ENCODE measurements at places on chromosomes 4 and X.

DNA sequence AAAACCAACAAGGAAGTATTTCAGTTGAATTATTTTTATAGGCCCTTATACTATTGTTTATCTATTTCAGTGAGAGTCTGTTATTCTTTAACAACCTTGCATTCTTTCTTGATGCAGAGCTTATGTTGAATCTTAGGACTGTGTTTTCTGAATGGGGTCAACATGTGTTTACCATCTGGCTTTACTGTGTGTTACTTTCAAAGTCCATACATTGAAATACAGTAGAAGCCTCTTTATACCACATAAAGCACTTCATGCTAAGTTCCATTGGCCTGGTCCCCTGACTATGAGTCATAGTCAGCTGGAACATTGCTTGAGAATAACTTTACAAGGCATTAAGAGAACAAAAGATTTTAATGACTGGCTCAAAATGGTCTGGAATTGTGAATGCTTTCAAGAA, 152.6 kb downstream of the GASK1B start:
- peak; percentile 69 for DNase-seq

- peak; percentile 18 for DNase-seq
Measured at GRCh38 chr4:66328803-66329574, 658.7 kb upstream of the EPHA5 start.

- DNase-seq: peak; percentile 22
Measured at GRCh38 chr4:162056990-162057389, 106.8 kb downstream of the FSTL5 start.

DNA sequence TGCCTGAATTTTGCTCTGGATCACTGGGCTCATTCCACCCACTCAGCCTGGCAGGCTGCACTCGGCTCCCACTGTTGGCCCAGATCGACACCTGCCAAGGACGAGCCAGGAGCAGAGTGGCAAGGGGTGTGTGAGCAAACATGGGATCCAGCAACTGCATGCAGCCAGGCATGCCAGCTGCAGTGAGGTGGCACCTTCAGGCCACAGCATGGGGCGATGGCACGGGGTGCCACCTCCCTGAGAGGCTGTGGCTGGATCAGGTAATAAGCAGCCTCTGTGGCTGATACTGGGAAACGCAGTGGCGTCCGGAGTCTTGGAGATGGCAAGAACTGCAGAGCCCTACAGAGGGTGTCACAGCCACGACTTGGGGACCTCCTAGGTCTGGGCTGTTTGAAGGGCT, 244.5 kb upstream of the FSTL5 start:
- DNase-seq: no peak

- no peak for DNase-seq
Measured at GRCh38 chr4:99610605-99611175, 36.1 kb downstream of the MTTP start.

- no peak for DNase-seq
Measured at GRCh38 chrX:110087485-110088356, 84.8 kb downstream of the TMEM164 start.

- DNase-seq: no peak
Measured at GRCh38 chr4:11506194-11506593, 77.5 kb upstream of the HS3ST1 start.

DNA sequence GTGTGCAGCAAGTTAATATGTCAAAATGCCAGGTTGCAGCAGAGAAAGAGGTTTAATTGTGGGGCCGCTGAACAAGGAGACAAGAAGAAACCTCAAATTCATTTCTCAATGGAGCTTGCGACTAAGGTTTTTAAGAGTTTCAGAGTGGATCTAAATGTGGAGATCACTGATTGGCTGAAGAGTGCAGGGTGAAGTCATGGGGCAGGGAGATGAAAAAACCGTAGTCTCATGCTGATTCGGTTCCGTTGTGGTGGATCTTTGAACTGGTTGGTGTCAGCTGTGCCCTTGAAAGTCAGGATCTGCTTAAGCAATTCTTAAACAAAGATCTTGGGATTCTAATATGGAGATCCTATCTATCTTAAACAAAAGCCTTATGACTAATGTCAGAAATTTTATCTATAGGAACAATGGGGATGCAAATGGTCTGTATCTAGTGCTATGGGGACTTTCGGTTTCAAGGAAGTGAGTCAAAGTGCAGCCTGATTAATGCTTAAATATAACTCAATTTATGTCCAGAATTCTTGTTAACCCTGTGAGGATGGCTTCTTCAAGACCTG, 173.9 kb upstream of the CENPE start:
- DNase-seq: no peak

DNA sequence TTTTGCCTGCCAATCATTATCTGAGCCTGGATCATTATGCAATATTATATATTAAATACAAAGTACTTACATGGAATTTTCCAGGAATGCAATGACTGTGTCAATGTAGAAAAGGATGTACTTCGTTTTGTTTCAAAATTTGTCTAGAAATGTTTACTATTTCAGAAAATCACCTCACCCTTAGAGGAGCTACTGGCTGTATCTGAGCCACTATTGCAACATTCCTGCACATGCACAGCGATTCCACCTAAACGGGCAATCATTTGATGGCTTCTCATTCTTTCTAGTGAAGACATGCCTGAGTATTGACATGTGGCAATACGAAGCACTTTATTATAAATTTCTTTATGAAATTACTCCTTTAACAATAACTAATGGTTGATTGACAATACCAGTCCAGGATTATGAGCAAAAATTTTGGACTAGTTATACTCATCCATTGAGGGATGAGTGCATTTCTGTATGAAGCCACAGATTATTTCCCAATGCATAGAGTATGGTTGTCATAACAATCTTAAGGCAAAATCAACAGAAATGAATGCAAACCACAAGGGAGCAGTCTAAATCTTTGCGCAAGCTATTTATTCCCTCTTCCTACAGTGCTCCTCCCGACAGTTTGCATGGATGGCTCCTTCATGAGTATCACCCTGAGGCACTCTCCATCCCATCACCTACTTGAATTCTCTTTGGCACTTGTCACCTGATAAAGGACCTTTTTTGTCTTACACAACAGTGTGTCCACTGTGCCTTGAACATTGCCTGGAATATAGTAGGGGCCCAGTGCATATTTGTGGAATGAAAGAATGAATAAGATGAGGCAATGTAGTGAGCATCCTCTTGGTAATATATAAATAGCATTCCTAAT, 35.8 kb upstream of the MMAA start:
- DNase-seq: no peak

- DNase-seq: no peak
Measured at GRCh38 chrX:105109936-105110335, 110.6 kb downstream of the TEX13A start.

- DNase-seq: no peak
Measured at GRCh38 chr4:167897116-167897515, 195.2 kb upstream of the ANXA10 start.

- DNase-seq: no peak
Measured at GRCh38 chr4:158775091-158775651, 6.3 kb downstream of the FNIP2 start.

DNA sequence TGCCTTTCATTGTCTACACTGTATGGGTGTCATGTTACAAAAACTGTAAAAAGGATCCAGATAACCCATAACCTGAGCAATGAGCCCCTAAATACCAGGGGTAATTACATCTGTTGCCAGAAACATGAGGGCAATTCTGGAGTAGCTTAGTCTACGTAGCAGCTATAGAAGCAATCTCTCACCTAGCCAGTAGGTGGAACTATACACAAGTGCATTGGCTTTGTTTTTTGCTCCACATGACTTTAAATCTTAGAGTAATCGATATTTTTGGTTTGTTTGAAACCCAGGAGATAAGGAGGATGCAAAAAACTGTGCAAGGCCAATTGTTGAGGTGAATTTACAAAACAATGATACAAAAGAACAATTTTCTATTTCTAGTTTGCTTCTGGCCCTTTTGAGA, 57.5 kb downstream of the GPR82 start:
- DNase-seq: peak; percentile 51

GRCh38 chr4:103204111-103204510, 6.0 kb upstream of the CENPE start:
- peak; percentile 47 for DNase-seq

- no peak for DNase-seq
Measured at GRCh38 chr4:40850496-40850895, 100.7 kb downstream of the NSUN7 start.

DNA sequence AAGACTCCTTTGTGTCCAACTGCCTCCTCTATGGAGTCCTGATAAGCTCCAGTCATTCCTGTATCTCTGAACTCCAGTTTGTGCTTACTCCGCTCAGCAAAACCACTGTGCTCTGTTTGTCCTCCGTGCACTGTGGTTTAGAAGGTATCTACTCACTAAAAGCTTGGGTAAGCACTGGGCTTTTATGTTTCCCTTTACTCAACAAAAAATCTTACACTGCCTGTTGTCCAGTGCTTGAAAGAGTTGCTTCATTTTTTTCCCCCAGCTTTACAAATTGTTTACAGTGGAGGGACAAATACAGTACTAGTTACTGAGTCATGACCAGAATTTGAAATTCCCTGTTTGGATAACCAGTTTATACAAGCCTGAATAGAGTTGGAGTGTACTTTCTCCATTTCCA, 545.3 kb upstream of the FAT1 start:
- no peak for DNase-seq

DNA sequence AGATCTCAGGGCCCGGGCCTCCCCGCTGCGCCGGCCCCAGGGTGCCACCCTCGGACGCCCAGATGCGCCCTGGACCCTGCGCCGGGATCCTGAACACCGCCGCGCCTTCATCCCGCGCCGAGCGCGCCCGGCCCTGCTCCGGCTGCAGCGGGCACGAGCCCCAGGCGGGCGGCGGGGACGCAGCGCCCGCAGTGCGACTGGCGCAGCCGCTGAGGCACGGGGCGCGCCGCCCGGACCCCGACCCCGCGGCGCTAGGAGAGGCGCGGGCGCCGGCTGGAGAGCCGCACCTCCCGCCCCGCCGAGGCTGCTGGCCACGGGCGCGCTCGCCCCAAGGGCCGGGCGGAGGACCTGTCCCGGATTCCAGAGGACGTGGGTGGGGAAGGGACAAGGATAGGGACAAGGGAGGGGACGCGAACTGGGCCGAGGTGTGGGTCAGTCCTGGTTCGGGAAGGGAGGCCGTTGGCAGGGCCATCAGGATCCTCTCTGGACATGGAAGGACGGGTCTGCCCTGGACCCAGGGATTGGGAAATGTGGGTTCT, 1.1 kb downstream of the ZFYVE28 start:
- peak; percentile 42 for DNase-seq

- no peak for DNase-seq
Measured at GRCh38 chrX:92213786-92214185, 434.6 kb downstream of the PCDH11X start.

- DNase-seq: no peak
Measured at GRCh38 chrX:153455571-153455970, 9.7 kb upstream of the TREX2 start.

DNA sequence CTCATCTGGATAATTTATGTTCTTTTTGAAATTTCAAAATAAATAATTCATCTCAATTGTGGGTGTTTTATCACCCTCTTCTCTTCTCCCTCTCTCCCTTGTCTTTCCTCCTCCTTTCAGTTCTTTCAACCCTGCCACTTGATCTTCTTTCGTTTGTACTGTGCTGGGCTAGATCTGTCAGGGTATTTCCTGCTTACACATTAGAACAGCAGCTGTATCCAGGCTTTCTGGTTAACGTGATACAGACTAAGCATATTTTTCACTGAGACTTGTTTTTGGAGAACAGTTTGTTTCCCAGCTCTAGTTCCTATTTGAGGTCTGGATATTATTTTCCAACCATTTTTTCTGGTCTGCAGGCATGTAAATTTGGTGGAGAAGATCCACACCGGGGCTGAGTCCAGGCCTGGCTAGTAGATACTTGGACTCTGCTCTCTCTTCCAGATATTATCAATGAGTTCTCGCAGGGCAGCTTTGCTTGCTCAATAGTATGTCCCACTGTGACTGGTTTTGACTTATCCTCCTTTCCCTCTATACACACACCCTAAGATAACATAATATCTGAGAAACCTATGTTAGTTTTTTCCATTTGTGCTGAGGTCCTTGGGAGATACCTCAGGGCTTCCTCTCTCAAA, 1310.7 kb upstream of the TENM3 start:
- no peak for DNase-seq

GRCh38 chr4:181083757-181084361, 1159.3 kb upstream of the TENM3 start:
- peak; percentile 26 for DNase-seq

- DNase-seq: no peak
Measured at GRCh38 chr4:82043809-82044137, 330.0 kb downstream of the HNRNPD start.

- DNase-seq: peak; percentile 21
Measured at GRCh38 chr4:23789762-23790161, 100.1 kb downstream of the PPARGC1A start.

- DNase-seq: peak; percentile 77
Measured at GRCh38 chrX:107324493-107325310, 118.3 kb downstream of the DNAAF6 start.

- no peak for DNase-seq
Measured at GRCh38 chrX:37896511-37896890, 49.1 kb upstream of the DYNLT3 start.
